ENCODE measurements at places on chromosomes 6 and 20.

- no peak for DNase-seq
Measured at GRCh38 chr6:16329233-16329632, 90.8 kb downstream of the GMPR start.

- peak; percentile 90 for DNase-seq
Measured at GRCh38 chr6:52577022-52577777, at the start of gene TRAM2. Gene TRAM2, minus strand, starts transcription at chr6:52577060. Its CDS starts 145 bp downstream, at chr6:52576915.

- DNase-seq: no peak
Measured at GRCh38 chr20:54197621-54198604, 10.0 kb upstream of the PFDN4 start.

DNA sequence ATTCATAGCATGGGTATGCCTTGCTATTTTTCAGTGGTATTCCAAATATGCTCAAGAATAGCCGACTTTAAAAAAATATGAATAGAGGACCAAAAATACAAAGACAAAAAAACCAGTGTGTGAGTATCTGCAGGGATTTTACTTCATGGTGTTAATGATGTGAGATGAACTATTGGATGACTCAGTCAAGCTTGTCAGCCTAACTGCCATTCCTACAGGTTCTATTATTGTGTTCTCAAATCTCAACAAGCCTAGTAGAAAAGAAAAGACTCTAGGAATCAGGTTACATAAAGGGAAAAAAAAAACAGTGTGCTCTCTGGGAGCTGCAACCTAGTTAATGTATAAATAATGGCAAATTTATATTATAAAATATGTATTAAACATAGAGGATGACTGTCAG is 588.4 kb upstream of the BTBD3 start:
- DNase-seq: no peak

DNA sequence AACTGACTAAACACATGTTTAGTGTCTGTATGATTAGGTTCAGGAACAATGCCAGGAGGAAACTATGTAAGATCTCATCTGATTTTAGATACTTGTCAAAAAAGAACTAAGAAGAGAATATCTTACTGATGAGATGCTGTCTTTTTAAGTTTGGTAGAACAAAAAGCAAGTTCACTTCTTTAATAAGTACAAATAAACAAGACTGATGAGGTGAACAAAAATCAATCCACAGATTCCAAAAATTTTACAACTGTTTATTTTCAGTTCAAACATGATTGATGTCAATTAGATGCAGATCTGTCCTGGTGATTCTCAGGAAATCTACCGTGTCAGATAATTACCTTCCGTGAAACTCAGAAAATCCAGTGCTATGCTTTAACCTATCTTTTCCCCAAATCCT is 24.9 kb downstream of the EPHA7 start:
- no peak for DNase-seq

- no peak for DNase-seq
Measured at GRCh38 chr20:50469176-50469723, 40.9 kb upstream of the PTPN1 start.

- peak; percentile 56 for DNase-seq
Measured at GRCh38 chr6:66926060-66926459, 1219.0 kb upstream of the EYS start.

DNA sequence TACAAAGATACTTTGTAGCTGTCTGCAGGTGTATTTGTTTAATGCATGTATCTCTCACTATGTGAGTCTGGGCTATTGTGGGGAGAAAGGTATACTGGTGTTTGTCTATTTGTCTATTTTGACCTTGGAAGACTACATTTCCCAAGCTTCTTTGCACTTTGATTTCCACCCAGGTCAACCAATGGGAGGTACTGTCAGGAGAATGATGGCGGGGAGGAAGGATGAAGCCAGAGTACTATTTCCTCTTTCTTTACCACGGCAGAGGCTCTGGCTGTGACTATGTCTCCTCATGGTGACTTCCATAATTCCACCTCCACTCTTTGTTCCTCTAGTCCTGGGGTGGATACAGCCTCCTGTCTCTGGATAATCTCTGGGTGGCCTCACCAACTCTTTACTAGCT is 23.1 kb downstream of the LBP start:
- peak; percentile 41 for DNase-seq
